Ascending aorta (tissue), 2 donors: ENCODE measurements at places on chromosomes 2 and 18. TPM values are rescaled to one million over a fixed set of nuclear protein-coding genes. Genes with fewer than 3 reads are reported as not detected.

GRCh38 chr2:164754157-164755093 lies 87.2 kb downstream of the COBLL1 start:
- DNase-seq = no peak

DNA sequence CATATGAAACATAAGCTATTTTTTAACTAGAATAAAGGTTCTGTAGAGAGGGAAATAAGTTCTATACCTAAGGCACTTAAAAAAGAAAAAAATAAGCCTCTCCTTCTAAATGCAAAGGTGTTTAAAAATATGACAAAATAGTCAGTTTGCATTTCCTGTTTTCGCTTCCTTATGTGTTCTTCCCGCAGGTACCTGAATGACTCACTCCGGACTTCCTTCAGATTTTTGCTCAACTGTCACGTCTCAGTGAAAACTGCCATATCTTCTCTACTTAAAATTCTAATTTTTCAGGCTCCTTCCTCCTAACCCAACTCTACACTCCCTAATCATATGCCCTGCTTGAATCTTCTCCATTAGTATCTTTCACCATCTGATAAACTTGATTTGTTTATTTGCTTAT lies 1333.1 kb downstream of the LRP1B start:
- DNase-seq = no peak

DNA sequence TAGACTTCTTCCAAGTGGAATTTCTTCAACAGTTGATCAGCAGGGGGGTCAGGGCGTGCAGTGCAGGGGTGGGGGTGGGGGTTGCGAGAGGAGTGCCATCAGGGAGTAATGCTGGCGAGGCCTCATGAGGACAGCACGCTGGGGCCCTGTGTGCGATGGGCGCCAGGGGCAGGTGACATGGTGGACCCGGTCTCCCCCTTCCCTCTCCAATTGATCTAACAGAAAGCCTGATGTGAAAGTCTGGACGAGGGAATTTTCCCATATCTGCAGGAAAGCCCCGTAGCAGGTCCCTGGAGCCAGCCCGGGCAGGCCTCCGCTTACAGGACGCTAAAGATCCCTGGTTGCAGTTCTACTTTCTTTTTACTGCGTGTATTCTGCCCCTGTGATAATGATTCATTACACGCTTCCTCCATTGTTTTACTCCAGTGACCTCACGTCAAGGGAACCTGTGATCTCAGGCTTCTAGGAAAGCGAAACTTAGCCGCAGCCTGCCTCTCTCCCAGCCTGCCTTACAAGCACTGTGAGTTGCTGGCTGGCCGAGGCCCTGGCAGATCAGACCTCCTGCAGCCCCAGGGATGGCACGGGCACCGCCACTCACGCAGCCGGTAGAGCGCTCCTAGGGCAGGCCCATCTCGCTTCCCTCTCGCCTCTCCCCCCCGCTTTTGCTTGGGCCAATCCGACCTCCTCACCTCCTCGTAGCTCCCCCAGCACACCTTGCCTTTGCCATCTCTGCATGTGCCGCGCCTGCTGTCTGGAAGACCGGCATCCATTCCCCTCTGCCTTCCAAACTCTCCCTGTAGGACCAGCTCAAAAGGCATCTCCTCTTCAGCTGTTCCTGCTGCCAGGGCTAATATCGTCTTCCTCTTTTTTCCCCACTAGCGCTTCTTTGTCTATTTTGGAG lies 19.2 kb downstream of the NEURL3 start:
- DNase-seq = peak; percentile 62

- no peak for DNase-seq
Measured at GRCh38 chr2:144708626-144709025, 188.7 kb upstream of the ZEB2 start.

- DNase-seq = no peak
Measured at GRCh38 chr2:82839036-82839435, 1620.0 kb downstream of the SUCLG1 start.

DNA sequence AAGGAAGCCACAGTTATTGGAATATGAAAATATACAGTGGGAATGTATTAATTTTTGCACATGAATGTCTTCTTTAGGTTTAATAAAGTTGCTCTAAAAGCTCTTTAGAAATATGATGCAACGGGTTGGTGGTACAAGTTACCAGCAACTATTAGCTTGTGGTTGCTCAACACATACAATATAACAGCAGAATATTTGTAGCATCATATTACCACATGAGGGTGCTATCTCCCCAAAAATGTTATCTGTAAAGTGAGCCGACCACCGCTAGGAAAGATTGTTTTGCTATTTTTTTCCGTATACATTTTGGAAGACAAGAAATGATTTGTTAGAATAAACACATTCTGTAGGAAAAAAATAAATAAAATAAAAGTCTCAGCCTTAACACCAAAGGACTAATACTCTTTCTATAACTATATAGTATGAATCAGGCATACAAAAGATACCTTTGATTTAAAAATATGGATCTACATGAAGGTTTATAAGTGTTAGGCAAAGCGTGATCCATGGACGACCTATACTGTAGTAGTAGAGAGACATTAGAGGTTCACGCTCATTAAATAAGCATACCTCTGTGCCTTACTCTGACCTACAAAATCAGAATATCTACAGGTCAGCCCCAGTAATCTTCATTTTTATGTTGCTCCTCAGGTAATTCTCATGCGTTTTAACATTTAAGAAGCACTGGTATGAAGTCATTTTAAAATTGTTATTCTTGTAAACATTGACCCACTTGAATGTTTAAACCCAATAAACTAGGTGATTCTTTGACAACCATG lies 1110.6 kb upstream of the ACVR2A start:
- DNase-seq = no peak

DNA sequence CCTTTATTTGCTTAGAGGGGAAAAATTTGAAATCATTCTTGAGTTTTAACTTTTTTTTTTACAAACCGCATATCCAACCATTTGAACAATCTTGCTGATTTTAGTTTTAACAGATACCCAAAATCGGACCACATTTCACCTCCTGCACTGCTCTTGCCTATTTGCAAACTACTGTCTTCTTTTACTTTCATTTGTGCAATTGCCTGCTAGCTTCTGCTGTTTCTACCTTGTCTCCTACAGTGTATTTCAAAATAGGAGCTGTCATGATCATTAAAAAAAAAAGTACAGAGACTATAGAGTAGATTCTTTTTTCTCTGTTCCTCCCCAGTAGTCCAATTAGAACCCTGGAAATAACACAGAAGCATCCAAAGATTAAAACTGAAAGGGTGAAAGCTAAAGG lies 1081.2 kb downstream of the SOCS6 start:
- no peak for DNase-seq

GRCh38 chr2:220071696-220072095 lies 444.3 kb downstream of the SLC4A3 start:
- no peak for DNase-seq

DNA sequence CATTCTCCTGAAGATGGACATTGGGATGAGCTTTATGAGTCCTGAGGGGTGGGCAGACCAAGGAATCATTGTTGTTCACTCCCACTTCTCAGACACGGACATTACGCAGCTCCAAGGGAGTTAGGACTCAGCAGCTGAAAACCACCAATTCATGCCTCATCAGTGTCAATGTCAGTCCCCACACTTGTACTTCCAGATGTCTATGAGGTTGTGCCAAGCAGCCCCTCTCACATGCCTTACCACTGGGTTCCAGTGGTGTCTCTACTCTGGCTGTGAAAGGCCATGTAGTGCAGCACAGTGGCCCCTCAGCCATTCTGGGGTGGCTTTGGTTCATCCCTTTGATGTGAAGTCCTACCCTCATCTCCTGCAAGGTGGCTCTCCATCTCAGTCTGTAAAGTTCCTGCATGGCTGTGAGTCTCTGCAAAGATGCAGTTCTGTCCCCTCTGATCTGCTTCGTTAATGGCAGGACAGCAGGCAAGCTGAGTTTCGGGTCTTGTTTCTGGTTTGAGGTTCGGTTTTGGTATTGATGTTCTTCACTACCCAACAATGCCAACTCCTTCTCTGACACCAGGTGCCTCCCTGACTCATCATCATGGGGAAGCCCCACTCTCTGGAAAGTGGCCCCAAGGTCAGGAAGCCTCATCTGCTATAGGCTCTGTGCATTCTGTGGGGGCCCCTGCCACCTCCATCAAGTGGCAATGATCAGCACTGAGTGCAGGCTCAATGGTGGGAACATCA lies 14.0 kb upstream of the COL6A3 start:
- DNase-seq = peak; percentile 48

- DNase-seq = no peak
Measured at GRCh38 chr2:30148850-30149249, 2.0 kb downstream of the YPEL5 start.

DNA sequence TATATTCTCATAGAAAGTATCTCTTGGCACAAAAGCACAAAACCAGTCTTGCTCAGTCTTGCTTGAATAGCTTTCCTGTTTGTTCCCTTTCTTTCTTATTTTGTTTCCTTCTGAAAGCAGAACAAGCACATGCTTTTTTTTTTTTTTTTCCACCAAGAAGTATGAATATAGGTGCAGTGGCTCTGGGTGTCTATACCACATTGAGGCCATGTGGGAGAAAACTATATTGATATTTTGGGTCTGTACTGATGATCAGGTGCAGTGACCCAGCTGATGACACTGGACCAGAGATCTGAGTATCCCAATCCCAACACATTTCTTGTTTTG lies 28.7 kb downstream of the GEMIN6 start:
- DNase-seq = no peak

GRCh38 chr2:1772471-1773267 lies 28.4 kb upstream of the PXDN start:
- DNase-seq = no peak

- DNase-seq = no peak
Measured at GRCh38 chr2:119766944-119767343, 7.2 kb downstream of the PTPN4 start.

DNA sequence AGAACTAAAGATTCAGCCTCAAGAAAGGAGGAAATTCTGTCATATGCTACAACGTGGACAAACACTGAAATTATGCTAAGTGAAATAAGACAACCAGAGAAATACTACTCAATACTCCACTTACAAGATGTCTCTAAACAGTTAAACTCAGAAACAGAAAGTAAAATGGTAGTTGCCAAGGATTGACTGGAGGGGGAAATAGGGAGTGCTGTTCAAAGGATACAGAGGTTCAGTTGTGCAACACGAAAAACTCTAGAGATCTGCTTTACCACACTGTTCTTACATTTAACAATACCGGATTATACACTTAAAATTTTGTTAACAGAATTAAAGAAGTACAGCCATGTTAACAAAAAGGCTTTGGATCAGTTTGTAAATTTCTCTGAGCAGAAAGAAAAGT lies 39.8 kb upstream of the C2orf15 start:
- no peak for DNase-seq

DNA sequence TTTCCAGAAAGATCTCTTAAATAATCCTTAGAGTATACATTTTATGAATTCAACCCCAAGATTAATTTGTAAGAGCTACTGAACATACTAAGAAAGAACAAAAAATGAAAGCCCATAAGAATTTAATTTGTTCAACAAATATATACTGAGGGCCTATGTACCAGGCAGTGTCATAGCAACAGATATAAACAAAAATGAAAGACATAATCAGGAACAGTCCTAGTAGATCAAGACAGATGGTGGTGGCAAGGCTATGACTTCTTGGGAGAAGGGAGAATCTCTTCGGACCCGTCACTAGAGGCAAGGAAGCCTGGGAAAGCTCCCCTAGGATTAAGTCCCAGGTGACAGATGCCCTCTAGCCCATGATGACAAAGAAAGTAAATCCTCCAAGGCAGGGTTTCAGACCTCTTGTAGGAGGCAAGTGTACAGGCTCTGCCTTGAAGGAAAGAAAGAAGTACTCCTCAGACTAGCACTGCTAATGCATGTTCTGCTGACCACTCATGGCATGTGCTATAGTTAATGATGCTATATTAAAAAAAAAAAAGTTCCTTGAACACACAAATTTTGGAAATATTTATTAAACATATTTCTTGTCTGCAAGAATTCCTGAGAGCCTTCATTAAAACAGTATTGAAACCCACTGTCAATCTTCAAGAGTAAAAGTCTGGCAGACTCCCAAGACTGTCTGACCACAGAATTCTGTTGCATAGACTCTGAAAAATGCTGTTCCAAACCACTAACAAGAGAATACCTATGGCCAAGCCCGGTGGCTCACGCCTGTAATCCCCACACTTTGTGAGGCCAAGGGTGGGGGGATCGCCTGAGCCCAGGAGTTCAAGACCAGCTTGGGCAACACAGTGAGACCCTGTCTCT lies 31.5 kb downstream of the NOL10 start:
- no peak for DNase-seq

DNA sequence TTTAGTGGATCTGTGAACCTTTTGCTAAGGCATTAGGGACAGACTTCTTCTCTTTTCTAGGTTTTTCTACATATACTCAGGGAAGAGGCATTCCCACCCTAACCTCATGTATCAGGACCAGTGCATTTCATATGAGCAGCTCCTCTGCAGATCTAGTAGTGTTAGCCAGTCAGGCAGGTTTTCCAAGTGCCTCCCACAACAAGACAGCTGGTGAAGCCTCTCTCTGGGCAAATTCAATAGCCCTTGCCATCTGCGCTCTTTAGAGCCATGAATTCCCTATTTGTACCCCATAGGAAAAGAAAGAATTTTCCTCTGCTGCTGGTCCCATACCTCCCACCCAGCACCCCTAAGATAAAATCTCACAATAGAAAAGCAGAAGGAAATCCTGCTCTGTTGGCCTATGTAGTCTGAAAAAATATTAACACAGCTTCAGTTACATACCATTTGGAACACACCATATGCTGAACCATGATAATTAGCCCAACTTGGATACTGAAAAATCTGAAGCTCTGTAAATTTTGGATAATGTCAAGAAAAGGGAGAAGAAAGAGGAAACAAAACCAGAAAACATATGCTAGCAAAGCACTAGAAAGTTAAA lies 1354.6 kb upstream of the NRXN1 start:
- DNase-seq = no peak

DNA sequence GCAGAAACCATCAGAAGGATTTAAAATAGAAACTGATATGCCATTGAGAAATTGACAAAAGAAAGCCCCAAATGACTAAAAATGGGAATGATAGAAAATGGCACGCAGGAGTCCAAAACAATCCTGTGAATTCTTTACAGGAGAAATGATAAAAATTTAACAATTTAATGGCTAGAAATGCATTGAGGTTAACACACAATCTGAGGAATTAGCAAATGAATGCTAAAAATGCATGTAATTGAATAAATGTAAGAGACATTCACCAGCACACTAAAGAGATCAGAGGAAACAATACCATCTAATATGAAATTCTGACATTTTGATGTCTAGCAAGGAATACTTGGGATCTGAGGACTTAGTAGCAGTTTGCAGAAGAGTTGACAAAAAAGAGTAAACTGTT lies 37.0 kb downstream of the MARCHF4 start:
- DNase-seq = no peak

DNA sequence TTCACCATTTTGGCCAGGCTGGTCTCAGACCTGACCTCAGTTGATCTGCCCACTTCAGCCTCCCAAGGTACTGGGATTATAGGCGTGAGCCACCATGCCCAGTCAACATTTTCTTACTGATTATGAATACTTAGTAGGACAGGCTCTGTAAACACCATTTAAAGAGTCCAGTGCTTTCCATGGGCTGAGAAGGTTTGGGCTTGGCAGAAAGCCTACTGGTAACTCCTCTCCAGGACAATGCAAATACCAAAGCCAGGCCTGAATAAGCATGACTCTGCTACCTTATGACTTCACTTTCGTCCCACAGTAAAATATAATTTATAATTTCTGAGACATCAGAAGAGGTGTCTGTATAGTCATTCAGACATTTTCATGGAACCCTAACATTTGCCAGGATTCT lies 60.2 kb upstream of the FAM117B start:
- no peak for DNase-seq

The IL18RAP gene
- 0.11 TPM for total RNA-seq

The UGT1A10 gene
- not detected for total RNA-seq

The STK36 gene
- total RNA-seq = 17.7 TPM

The CAD gene
- total RNA-seq = 63.4 TPM

The NAT8 gene
- total RNA-seq = not detected

The SCYGR3 gene
- not detected for total RNA-seq

The MOCOS gene
- total RNA-seq = 0.21 TPM

The OTOS gene
- not detected for total RNA-seq

The ASPRV1 gene
- total RNA-seq = 4.3 TPM
